ENCODE measurements at places on chromosomes 4 and X.

DNA sequence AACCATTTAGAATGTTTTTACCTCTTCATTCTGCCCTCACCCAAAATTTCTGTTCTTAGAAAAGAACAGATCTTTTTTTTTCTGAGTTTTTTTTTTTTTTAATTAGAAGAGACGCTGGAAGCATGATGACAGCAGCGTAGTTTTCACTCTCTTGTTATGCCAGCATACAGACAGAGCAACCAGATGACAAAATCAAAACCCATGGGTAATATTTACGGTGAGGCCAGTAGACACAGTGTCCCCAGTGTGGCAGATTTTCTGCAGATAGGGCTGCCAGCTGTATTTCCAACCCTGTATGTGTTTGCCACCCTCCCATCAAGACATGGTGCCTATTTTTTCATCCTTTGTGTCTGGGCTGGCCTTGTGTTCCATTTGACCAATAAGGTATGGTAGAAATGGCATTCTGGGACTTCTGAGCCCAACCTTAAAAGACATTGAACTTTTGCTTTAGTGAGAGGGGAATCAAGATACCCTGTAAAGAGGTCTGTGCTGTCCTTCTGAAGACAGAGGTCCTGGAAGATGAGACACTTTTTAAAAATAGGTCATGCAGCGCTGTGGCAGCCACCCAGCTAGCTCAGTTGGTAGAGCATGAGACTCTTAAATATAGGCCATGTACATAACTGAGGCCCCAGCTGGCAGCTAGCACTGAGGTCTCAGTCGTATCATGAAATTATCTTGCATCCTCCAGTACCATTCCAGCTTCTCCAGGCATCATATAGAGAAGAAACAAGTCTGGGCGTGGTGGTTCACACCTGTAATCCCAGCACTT, 6.7 kb upstream of the ZNF41 start:
- DNase-seq = no peak

DNA sequence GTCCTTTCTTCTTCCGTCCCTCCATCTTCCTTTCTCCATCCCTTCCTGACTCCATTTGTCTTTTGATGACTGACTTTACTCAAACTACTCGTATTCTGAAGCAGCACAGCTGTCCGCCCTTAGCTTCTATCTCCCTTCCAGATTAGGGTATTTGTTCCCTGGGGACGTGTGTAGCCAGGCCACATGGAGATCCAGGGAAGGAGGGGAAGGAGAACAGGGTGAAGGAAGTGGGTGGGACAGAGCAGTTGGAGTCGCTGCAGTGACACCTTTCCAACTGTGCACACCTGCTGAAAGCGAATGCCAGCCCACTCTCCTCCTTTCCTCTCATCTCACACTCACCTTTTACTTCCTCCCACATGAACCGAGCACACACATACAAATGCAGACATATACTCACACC, 323.8 kb downstream of the DCTD start:
- no peak for DNase-seq

GRCh38 chrX:118552121-118552900, 56.7 kb downstream of the DOCK11 start:
- DNase-seq = peak; percentile 18

- DNase-seq = no peak
Observed at GRCh38 chr4:6293097-6293445, 23.4 kb downstream of the WFS1 start.

- DNase-seq = no peak
Observed at GRCh38 chrX:47593522-47593921, 11.3 kb downstream of the TIMP1 start.

DNA sequence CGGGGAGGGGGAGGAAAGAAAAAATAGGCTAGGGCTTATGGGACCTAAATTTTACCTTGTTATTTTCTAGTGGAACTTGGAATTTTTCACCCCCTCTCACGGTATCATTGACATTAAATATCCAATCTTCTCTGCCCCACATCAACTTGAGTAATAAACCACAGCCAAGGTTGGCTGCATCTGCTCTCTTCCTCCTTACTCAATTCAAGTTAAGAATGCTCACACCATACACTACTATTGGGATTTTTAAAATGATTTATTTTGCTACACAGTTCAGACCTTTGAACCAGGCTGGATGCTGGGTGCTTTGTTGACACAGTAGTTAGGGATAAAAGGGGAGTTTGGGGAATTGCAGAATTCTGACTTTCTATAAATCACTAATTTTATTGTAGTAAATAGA, 78.2 kb upstream of the DHX15 start:
- DNase-seq = no peak

- DNase-seq = no peak
Observed at GRCh38 chr4:117425636-117426035, 340.3 kb upstream of the TRAM1L1 start.

- DNase-seq = no peak
Observed at GRCh38 chr4:88446124-88446523, 10.8 kb upstream of the HERC5 start.

- no peak for DNase-seq
Observed at GRCh38 chr4:164288578-164288977, 465.4 kb upstream of the SMIM31 start.

GRCh38 chr4:53682196-53682595, 90.9 kb upstream of the LNX1 start:
- peak; percentile 46 for DNase-seq

DNA sequence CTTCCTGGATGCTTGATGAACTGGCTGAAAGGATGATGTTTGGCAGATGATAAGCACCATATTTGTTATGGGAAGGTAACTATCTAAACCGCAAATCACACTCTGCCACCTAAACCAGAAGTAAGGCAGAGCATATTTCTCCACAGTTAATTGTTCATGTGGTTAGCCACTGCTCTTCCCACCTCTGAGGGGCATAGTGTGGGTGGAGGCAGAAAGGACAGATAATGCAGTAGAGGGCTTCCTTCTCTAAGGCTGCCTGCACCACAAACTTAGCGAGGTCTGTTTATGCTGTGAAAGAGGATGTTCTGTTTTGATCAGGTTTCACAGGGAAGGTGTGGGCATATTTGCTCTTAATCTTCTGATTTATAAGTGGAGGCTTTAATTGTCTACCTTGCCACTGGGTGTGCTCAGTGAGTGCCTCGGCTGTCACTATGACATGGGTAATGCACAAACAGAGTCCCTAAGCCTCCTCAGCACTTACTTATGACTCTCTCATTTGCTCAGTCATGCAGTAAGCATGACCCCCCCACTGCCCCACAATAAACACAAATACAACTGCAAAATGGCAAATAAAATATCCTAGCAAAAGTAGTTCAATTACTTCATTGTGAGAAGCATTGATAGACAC, 401.0 kb downstream of the TMA16 start:
- DNase-seq = no peak

DNA sequence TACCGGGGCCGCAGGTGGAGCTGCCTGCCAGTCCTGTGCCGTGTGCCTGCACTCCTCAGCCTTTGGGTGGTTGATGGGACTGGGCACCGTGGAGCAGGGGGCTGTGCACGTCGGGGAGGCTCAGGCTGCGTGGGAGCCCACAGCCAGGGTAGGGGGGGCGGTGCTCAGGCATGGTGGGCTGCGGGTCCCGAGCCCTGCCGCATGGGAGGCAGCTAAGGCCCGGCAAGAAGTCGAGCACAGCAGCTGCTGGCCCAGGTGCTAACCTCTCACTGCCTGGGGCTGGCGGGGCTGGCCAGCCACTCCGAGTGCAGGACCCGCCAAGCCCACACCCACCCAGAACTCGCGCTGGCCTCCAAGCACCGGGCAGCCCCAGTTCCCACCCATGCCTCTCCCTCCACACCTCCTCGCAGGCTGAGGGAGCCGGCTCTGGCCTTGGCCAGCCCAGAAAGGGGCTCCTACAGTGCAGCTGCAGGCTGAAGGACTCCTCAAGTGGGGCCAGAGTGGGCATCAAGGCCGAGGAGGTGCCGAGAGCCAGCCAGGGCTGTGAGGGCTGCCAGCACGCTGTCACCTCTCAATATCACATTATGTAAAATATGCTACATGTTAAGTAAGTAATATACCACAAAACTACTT, 104.1 kb downstream of the COX7B2 start:
- DNase-seq = no peak

- DNase-seq = no peak
Observed at GRCh38 chr4:98625920-98626319, 32.5 kb downstream of the TSPAN5 start.

DNA sequence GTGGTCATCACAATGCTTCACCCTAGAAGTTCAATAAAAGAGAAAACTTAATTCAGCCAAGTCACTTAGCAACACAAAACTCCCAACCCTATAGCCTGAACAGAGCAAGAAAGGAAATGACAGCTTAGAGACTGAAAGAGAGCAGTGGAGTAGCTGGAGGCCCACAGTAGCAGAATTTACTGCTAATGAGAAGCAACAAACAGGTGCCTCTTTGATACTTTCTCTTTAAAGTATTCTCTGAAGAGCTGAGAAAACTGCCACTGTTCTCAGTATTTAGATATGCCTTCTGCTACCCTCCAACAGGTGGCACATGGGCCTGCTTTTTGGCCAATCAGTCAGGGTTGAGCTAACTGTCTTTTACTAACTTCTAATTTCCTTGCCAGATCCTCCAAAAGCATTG, 240.0 kb downstream of the GPC3 start:
- no peak for DNase-seq

GRCh38 chr4:100968046-100968445, 379.3 kb downstream of the PPP3CA start:
- DNase-seq = no peak

DNA sequence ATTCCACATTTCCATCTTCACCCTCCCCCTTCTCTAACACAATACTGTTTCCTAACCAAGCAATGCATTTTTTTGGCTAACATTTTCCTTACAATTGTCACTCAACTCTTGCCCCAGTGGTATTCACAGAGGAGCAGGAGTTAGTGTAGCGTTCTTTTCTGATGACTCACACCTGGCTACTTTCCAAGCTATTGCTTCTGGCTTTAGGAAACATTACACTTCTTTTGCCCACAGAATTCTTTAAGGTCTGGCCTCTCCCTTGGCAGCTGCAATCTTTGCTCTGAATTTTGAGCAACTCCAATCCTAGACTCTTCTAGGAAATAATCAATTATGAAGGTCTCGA, 27.5 kb upstream of the PDGFC start:
- peak; percentile 98 for DNase-seq

DNA sequence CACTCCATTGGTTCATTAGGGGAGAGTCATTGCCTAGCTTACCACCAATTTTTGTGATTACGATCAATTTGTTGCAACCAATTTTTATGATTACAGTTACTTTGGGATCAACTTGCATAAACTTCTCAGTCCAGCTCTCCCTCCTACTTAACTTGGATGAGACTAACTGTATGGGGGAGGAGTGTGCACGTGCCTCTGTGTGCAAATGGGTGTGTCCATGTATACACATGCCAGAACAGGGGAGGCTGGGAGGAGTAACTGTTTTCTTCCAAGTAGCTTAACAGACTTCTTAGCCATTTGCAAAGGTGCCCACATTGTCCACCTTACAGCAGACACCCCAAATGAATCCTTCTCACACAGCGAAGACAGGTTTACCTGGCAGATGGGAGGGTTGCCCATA, 117.7 kb upstream of the VCX3B start:
- no peak for DNase-seq

DNA sequence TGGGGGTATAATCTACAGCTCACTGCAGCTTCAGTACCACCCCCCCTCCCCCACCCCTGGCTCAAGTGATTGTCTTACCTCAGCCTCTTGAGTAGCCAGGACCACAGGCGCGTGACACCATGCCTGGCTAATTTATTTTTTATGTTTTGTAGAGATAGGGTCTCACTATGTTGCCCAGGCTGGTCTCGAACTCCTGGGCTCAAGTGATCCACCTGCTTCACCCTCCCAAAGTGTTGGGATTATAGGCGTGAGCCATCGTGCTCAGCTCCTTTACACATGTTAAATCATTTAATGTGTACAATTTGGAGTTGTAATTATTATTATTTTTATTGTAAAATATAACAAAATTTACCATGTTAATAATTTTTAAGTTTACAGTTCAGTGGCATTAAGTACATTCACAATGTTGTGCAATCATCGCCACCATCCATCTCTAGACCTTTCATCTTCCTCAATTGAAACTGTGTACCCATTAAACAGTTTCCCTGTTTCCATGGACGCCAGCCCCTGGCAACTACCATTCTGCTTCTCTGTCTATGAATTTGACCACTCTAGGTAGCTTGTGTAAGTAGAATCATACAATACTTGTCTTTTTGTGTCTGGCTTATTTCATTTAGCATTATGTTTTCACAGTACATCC, 6.1 kb downstream of the SLAIN2 start:
- DNase-seq = no peak

DNA sequence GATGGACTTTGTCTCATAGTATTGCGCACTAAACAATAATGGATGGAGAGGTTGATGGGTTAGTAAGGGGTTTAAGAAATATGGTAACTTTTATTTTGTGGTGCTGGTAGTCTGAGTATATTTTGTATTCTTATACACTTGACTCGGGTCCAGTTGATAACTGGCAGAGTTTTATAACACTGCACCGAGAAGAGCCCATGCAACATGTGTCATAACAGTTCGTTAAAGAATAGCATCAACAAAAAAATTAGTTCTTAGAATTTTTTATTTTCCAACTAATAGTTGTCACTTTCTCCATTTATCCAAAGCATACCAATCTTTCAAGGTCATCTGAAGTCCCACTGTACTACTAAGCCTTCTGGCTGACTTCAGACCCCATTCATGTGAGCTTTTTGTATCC, 175.1 kb downstream of the SOWAHB start:
- no peak for DNase-seq

GRCh38 chr4:47863486-47863885, 25.6 kb upstream of the CORIN start:
- no peak for DNase-seq

GRCh38 chr4:101217353-101218031, 129.8 kb downstream of the PPP3CA start:
- DNase-seq = no peak

DNA sequence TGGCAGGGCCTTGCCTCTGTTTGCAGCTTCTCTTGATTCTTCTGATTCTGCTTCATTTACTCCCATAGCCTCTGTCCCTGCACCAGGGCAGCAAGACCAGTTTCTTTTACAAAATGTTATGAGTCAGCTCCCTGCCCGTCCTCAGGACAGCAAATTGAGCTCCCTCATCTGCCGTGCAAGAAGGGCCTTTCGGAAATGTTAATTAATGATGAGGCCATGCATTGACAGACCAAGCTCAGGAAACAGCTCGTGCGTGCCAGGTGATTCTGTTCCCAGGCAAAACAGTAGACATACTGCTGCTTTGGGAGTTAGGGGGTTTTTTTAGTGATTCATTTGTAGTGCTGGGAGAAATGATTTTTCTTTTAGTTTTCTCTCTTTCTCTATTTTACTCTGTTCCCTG, 231.7 kb downstream of the FBXW7 start:
- no peak for DNase-seq

All from astrocyte of the spinal cord (primary cell).